ENCODE measurements at places on chromosomes 5 and 9.

DNA sequence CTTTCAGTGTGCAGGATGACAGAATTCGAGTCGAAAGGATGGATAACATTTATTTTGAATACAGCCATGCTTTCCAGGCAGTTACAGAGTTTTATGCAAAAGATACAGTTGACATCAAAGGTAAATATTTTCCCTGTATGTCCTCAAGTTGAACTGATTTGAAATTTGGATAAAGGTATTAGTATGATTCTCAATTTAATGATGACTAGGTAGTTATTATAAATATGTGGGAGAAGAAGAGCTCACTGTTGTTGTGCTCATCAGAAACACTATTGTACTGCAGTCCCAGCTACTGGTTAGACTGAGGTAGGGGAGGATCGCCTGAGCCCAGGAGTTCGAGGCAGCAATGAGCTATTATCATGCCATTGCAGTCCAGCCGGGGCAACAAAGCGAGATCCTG, 70.7 kb upstream of the DHFR start:
- no peak for DNase-seq

DNA sequence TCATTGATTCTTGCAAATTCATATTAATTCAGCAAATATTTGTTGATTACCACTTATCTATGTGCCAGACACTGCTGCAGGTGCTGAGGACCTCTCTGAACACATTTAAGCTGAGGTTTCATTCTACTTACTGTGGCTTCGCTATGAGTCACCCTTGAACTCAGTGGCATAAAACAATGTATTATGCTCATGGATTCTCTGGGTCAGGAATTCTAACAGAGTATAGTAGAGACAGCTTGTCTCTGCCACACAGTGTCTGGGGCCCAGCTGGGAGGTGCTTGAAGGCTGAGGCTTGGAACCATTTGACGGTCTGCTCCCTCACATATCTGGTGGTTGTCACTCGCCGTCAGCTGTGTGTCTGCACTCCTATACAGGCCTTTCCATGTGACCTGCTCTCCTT, 124.3 kb upstream of the NR3C1 start:
- no peak for DNase-seq

- no peak for DNase-seq
Observed at GRCh38 chr5:96329886-96330529, 103.0 kb downstream of the PCSK1 start.

- no peak for DNase-seq
Observed at GRCh38 chr5:72705178-72705577, 111.3 kb upstream of the TNPO1 start.

DNA sequence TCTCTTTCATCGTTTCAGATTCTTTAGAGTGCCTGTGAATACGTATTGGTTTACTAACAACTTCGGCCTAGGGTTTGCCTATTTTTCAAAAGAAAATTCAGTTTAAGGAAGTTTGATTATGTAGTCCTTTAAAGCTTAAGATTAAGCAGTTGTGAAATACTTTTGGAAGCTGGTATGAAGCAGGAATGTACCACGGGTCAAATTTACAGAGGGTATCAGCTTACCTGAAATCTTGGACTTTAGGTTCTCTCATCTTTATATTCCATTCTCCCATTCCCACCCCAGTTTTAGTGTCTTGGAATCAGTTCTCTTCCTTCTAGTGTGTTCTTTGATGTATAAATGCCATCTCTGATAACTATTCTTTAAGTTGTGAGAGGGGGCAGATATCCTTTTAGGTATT, 53.2 kb downstream of the IQGAP2 start:
- no peak for DNase-seq

DNA sequence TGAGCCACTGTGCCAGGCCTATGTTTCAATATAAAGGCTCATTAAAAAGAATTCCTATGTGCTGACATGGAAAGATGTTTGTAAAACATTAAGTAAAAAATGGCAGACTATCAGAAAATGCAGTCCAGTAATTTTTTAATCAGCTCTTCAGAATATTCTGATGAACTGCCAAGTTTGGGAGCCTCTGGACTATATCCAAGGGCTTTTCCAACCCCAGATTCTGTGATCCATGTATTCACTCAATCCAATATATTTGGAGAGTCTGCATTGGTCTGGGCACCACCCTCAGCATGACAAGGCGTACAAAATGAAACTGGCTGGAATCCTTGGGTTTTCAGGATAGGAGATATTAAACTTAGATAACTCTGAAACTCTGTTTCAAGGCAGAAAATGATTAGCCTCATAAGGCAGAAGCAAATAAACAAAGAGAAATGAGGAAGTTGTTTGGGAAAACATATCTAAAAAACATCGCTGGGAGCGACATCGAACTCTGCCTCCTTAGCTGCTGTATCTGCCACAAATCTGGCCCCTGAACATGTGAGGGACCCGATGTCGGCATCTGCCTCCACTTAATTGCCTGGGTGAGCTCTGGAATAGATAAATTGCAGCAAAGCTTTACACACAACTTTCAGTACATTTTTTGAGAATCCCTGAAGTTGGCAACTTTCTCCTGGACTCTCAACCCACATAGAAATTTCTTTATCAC, 14.4 kb downstream of the PDE6A start:
- DNase-seq: no peak

DNA sequence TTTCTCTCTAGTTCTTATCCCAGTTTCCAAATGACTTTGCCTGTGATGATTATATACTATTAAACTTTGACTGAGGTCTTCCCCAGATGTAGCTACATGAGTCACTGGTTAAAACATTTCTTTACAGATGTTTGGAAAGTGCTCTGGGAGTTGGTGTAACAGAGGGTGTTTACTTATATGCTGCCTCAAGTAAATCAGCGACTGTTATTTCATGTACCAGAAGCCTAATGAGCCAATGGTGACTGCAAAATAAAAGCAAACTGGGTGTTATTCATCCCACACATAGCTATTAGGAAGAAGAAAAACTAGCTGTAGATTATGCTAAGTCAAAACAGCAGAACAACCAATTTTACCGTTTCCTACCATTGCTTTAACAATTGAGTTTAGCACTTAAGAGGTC, 929.7 kb upstream of the SEMA6A start:
- no peak for DNase-seq

DNA sequence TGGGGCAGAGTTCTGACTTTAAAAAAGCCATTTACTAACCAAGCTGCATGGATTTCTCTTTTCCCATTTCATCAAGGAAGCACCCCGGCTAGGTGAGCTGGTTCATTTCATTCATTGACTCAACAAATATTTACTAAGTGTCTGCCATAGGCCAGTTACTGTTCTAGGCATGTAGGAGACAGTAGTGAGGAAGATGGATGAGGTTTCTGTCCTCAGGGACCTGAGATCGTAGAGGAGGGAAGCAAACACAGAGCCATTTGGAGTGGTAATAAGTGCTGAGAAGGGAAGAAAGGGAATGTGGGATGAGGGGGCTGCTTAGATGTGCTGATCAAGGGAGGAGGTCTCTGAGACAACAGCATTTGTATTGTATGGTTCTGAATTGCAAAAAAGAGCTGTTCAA, 120.4 kb downstream of the C9orf152 start:
- DNase-seq: no peak

DNA sequence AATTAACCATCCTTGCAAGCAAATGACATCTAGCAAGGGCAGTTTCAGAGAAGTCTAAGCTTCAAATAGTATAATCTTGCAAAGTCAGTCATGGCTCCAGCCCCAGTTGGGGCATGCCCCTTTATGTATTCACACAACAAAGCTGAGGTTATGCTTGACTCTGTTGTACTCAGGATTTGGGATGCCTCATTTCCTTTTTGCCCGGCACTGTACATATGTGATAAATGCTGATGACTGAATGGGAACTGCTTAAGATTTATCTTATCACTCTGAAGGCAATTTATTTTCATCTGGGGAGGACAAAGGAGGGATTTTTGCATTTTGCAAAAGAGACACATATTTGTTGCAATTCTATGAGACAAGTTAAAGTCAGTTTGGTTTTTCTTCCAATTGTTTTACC, 219.2 kb downstream of the TRPM3 start:
- no peak for DNase-seq

DNA sequence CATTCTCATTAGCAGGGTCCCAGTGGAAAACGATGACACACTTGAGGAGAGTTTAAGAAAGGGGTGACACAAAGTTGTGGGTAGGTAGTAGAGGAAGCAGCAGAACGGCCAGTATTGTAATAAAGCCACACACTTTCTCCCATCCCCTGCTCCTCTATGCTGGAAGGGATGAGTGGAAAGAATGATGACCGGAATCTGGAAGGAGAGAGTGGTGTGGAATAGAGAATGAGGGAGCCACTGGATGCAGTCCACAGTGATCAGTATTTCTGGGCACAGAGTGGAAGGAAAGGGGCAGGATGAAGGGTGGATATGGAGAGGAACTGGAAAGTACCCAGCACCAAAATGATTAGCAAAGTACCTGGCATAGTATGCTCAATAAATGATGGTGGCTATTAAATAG, 133.8 kb upstream of the DAB2 start:
- DNase-seq: no peak

GRCh38 chr9:94568972-94569712, 14.3 kb downstream of the PCAT7 start:
- DNase-seq: no peak
